IMR-90 (cell line): ENCODE measurements at places on chromosomes 5 and 9.

GRCh38 chr5:115796656-115797055, 19.8 kb downstream of the CDO1 start:
- no peak overlapping the region for H3K4me3 ChIP-seq
- no peaks in the 10 kb centered on the region for H3K36me3 ChIP-seq
- peaks cover 2% of the 10 kb centered on the region; the same call in 1 of the 2 replicates for H3K27me3 ChIP-seq
- H3K27ac ChIP-seq: no peak overlapping the region
- no peaks in the 10 kb centered on the region for H3K4me1 ChIP-seq
- DNase-seq: no peak

DNA sequence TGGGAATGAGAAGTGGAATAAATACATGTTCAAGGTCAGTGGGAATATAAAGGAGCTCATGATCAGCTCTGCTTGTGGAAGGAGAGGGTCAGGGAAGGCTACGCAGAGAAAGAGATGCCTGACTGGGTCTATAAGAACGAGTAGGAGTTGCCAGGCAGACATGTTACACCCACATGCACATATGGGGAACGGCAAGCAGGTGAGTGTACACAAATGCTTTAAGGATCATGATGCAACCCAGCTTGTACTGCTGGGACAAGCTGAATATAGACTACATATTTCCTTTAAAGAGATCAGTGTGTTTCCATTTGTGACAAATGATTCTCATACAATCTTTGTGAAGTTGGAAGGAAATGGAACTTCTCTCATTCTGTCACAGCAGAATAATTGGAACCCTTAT, 141.7 kb downstream of the SPOCK1 start:
- no peak for DNase-seq
- H3K27ac ChIP-seq: no peak overlapping the region
- H3K27me3 ChIP-seq: no peaks in the 10 kb centered on the region
- H3K4me3 ChIP-seq: no peak overlapping the region
- no peaks in the 10 kb centered on the region for H3K4me1 ChIP-seq

DNA sequence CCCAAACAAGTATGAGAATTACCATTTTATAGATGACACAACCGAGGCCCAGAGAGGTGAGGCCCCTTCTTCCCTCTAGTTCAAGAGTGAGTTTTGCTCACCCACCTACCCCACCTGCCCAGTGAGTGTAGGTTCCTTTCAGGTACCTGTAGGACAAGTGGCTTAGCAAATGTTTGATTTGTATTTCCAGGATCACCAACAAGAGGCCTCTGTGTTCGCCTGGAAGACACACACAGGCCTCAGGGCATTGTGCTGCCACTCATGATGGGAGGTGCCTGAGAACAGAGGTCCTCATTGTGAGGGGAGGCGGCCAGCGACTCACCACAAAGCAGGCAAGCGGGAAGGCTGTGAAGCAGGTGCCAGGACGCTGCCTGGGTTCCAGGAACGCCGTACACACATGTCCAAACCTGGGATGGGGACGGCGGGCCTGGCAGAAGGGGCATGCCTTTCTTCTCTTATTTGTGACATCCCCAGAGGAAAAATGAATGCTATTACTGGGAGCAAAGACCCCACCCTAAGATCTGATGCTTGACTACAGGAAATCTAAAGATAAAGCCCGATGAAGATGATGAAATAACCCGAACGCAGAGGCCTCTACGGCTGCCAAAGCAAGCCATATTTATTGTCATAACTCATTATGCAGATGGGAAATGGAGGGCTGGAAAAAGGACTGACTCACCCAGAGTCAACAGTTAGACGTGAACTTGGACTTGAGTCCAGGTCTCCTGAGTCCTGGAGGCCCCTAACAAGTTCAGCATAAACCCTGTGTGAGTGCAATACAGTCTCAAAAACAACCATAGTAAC, 60.2 kb upstream of the SLC25A51 start:
- H3K4me1 ChIP-seq: peaks cover 41% of the 10 kb centered on the region
- peak overlapping the region; percentile 88 for H3K27ac ChIP-seq
- H3K36me3 ChIP-seq: peaks cover 28% of the 10 kb centered on the region

DNA sequence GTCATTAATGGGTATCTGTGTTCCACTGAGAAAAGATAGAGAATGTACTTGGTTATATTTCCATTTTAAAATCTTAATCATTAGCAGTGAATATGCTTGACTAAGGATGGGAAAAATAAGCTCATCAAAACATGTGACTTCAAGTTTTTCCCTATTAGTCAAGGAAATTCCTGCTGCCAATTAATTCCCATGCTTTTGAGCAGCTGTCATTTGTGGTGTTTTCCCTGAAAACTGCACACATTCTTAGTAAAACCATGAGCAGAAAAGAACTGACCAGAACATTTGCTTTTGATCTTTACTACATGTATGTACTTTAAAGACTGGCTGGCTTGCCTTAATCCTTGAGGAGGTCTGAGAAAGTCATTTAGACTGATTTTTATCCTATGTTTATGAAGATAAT, 75.2 kb downstream of the AOPEP start:
- peak; percentile 58 for DNase-seq
- H3K27me3 ChIP-seq: peaks cover under 1% of the 10 kb centered on the region
- H3K36me3 ChIP-seq: peaks cover 4% of the 10 kb centered on the region; the same call in 1 of the 2 replicates
- peaks cover 19% of the 10 kb centered on the region for H3K4me1 ChIP-seq
- no peak overlapping the region for H3K27ac ChIP-seq
- no peak overlapping the region for H3K4me3 ChIP-seq

- H3K4me1 ChIP-seq: peaks cover 6% of the 10 kb centered on the region; the same call in 1 of the 2 replicates
- no peaks in the 10 kb centered on the region for H3K36me3 ChIP-seq
- H3K27me3 ChIP-seq: no peaks in the 10 kb centered on the region
- peak; percentile 73 for DNase-seq
- no peak overlapping the region for H3K27ac ChIP-seq
Observed at GRCh38 chr5:61051267-61051666, 106.3 kb downstream of the NDUFAF2 start.

- H3K36me3 ChIP-seq: no peaks in the 10 kb centered on the region
- no peak for DNase-seq
- H3K4me3 ChIP-seq: no peak overlapping the region
- no peaks in the 10 kb centered on the region for H3K27me3 ChIP-seq
- no peaks in the 10 kb centered on the region for H3K4me1 ChIP-seq
Observed at GRCh38 chr9:72173080-72173479, 23.8 kb downstream of the GDA start.

GRCh38 chr5:99004960-99005359, 76.2 kb upstream of the CHD1 start:
- no peak for DNase-seq
- H3K4me1 ChIP-seq: no peaks in the 10 kb centered on the region
- H3K27me3 ChIP-seq: no peaks in the 10 kb centered on the region
- H3K4me3 ChIP-seq: no peak overlapping the region
- no peak overlapping the region for H3K27ac ChIP-seq

GRCh38 chr5:160470437-160471361, 49.0 kb downstream of the PTTG1 start:
- no peaks in the 10 kb centered on the region for H3K36me3 ChIP-seq
- H3K4me1 ChIP-seq: peaks cover 7% of the 10 kb centered on the region
- H3K4me3 ChIP-seq: no peak overlapping the region
- peaks cover 2% of the 10 kb centered on the region; the same call in 1 of the 2 replicates for H3K27me3 ChIP-seq
- peak; percentile 58 for DNase-seq

GRCh38 chr5:84370176-84370575, 14.5 kb downstream of the EDIL3 start:
- H3K4me3 ChIP-seq: no peak overlapping the region
- no peak for DNase-seq
- H3K4me1 ChIP-seq: peaks cover 7% of the 10 kb centered on the region; the same call in 1 of the 2 replicates
- H3K36me3 ChIP-seq: no peaks in the 10 kb centered on the region
- H3K27ac ChIP-seq: no peak overlapping the region

DNA sequence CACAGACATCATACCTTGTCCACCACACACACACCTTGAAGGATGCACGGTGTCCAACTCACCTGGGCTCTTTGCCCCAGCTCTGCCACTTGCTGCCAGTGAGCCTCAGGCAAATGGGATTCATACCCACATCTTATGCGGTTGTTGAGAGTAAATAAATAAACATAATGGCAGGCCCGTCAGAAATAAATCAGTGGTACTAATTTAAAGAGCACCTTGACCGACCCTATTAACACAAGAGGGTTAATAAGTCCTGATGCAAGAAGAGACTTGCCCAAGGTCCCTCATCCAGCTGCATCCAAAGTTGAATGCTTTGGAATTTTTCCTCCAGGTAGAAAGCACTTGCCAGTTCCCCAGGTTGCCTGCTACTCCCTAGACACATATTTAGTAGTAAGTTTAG, 11.6 kb upstream of the AKNA start:
- no peaks in the 10 kb centered on the region for H3K36me3 ChIP-seq
- H3K4me3 ChIP-seq: no peak overlapping the region
- DNase-seq: no peak
- no peak overlapping the region for H3K27ac ChIP-seq
- H3K4me1 ChIP-seq: peaks cover 8% of the 10 kb centered on the region; the same call in 1 of the 2 replicates

GRCh38 chr5:146878476-146879172, at the start of gene PPP2R2B:
Gene PPP2R2B, minus strand, starts transcription at chr5:146878757.
- DNase-seq: peak; percentile 1
- no peaks in the 10 kb centered on the region for H3K4me1 ChIP-seq
- no peak within 1 kb of the TSS for H3K27ac ChIP-seq
- H3K36me3 ChIP-seq: no peaks in the 10 kb centered on the region

DNA sequence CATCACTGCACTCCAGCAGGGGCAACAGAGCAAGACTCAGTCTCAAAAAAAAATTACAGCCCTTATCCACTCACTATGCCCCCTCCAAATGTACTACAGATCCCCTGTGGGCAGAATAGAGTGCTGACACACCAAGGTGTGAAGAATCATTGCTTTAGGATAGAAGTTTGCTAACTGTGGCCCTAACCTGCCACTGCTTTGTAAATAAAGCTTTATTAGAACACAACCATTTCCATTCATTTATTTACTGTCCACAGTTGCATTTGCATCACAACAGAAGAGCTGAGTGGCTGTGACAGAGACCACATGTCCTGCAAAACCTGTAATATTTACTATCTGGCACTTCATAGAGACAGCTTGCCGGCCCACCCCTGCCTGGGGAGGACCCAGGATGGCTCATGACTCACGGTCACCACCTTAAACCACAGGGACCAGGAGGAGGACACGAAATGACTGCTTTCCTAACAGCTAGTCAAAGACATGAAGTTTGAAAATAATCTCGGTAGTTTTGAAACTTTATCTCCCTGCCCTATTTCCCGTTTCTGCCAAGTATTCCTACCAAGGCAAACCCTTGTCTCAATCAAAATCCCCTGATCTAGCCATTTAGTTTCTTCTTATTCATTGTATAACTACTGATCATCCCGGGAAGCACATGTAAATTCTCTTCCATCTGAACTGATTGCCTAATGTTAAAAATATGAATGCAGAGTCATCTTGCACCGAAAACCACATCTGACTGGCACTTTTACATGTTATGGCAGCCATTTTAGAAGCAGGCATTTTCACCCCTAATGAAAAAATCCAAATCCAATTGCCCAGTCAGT, 206.1 kb downstream of the SLIT3 start:
- H3K4me3 ChIP-seq: no peak overlapping the region
- no peaks in the 10 kb centered on the region for H3K36me3 ChIP-seq
- peak; percentile 0 for DNase-seq
- no peaks in the 10 kb centered on the region for H3K4me1 ChIP-seq
- H3K27ac ChIP-seq: no peak overlapping the region
- no peaks in the 10 kb centered on the region for H3K27me3 ChIP-seq

DNA sequence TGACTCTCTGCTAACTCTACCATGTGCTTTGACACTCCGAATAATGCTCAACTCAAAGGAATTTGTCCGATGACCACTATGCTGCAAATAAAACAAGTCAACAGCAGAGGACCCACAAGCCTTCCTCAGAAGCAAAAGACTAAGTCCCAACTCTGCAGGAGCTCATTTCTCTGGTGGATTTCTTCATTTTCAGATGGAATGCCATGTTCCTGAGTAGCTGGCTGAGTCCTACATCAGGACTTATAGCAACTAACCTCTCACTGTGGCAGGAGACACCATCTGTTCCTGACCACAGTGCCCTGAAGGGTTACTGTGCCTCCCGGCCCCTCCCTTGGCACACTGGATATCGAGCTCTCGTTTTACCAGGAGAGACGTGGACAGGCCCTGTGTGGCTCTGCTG, 20.8 kb downstream of the LHFPL2 start:
- peaks cover 17% of the 10 kb centered on the region for H3K4me1 ChIP-seq
- H3K36me3 ChIP-seq: peaks cover 59% of the 10 kb centered on the region
- H3K4me3 ChIP-seq: no peak overlapping the region
- H3K27ac ChIP-seq: no peak overlapping the region

- peak overlapping the region; percentile 65 for H3K4me3 ChIP-seq
- H3K27ac ChIP-seq: peak overlapping the region; percentile 59
- H3K27me3 ChIP-seq: no peaks in the 10 kb centered on the region
- DNase-seq: no peak
Observed at GRCh38 chr5:132776131-132776937, 705 bp downstream of the SEPTIN8 start.

GRCh38 chr9:112174222-112174964, 704 bp downstream of the SUSD1 start:
- H3K27me3 ChIP-seq: peaks cover 4% of the 10 kb centered on the region; the same call in 1 of the 2 replicates
- no peak overlapping the region for H3K27ac ChIP-seq
- H3K36me3 ChIP-seq: no peaks in the 10 kb centered on the region
- H3K4me1 ChIP-seq: no peaks in the 10 kb centered on the region

GRCh38 chr9:20504930-20505329, 117.4 kb downstream of the MLLT3 start:
- H3K4me3 ChIP-seq: no peak overlapping the region
- DNase-seq: no peak
- H3K27ac ChIP-seq: no peak overlapping the region
- H3K27me3 ChIP-seq: no peaks in the 10 kb centered on the region
- H3K4me1 ChIP-seq: peaks cover 2% of the 10 kb centered on the region; the same call in 1 of the 2 replicates

GRCh38 chr9:16331031-16331430, 539.4 kb downstream of the BNC2 start:
- no peak for DNase-seq
- no peak overlapping the region for H3K27ac ChIP-seq
- H3K36me3 ChIP-seq: no peaks in the 10 kb centered on the region
- H3K27me3 ChIP-seq: no peaks in the 10 kb centered on the region
- H3K4me1 ChIP-seq: peaks cover 12% of the 10 kb centered on the region

DNA sequence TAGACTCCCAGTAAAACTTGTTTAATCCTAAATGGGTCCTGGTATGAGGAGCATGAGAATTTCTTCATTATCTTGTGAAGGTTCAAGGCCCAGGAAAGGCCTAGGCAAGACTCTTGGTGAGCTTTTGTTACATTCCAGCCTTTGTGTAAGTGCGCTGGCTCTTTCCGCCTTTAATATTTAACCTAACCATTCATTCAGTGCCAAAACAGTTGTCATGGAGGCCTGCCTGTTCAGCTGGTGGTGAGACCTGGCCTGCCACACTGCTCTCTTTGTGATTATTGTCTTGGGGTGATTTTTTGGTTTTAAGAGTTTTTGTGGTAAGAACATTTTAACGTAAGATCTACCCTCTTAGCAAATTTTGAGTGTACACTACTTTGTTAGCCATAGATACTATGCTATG, 127.5 kb upstream of the WWC1 start:
- no peaks in the 10 kb centered on the region for H3K27me3 ChIP-seq
- H3K4me3 ChIP-seq: no peak overlapping the region
- no peak overlapping the region for H3K27ac ChIP-seq
- H3K4me1 ChIP-seq: no peaks in the 10 kb centered on the region

DNA sequence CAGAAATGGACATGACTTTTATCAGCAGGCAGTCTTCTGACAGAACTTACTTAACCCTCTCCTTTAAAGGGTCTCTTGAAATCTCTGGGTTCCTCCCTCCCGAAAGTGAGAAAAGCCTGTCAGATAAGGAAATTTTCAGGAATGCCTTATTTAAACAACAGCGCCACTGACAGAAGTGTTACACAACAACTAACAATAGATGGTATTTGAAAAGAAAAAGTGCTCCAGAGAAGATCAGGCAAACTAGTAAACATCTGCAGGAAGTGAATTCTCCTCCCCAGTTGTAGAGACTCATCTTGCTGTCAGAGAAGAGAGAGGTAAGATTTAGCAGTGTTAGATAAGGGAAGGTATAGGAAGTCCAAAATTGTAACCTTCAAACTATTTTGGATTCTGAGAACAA, 107.2 kb upstream of the NFIL3 start:
- H3K4me3 ChIP-seq: no peak overlapping the region
- DNase-seq: peak; percentile 43
